Fibroblast of skin of back (primary cell): ENCODE measurements at places on chromosomes 1 and 21.
A peak's percentile ranks its signal among the peaks of the same experiment; 100 is the strongest.

- DNase-seq = no peak
Measured at GRCh38 chr1:174167265-174167803, 8.0 kb downstream of the RABGAP1L start.

DNA sequence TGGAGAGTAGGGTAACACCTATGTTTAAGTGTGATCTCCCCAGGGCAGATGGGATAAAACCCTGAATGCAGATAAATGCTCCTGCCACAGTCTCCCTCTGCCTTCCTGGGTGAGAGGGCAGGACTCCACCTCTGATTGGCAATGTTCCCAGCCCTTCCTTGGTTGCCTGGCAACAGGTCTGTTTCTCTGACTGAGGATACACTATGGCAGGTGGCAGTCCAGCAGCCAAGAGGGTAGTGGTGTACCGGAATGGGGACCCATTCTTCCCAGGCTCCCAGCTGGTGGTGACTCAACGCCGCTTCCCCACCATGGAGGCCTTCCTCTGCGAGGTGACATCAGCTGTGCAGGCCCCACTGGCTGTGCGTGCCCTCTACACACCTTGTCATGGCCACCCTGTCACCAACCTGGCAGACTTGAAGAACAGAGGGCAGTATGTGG is at the start of gene DCDC2B:
DCDC2B (plus strand) TSS at position 199 of the 438 bp plus-strand sequence; CDS start at position 204, 5 bp downstream.
- peak; percentile 28 for DNase-seq

DNA sequence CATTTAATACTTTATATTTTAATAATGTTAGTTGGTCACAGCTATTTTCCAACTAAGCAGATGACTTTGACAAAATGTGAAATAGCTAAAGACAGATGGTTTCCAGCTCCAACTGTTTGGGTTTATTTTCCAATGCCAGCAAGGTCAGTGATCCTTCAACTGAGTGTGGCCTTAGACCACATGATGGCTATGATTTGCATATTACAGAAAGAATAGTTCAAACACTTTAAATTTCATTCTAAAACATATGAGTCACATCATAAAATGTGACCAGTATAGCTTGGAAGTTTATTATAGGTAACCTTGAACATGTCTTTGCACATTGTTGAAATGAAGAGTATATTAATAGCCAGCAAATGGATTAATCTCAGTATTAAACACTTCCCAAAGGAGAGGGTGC is 454.0 kb upstream of the C1orf87 start:
- DNase-seq = no peak

GRCh38 chr21:45834821-45835293 is 146.7 kb upstream of the COL6A1 start:
- DNase-seq = no peak

GRCh38 chr1:39216771-39217170 is 12.3 kb downstream of the MACF1 start:
- no peak for DNase-seq

GRCh38 chr1:79519084-79519760 is 512.7 kb upstream of the ADGRL4 start:
- no peak for DNase-seq

DNA sequence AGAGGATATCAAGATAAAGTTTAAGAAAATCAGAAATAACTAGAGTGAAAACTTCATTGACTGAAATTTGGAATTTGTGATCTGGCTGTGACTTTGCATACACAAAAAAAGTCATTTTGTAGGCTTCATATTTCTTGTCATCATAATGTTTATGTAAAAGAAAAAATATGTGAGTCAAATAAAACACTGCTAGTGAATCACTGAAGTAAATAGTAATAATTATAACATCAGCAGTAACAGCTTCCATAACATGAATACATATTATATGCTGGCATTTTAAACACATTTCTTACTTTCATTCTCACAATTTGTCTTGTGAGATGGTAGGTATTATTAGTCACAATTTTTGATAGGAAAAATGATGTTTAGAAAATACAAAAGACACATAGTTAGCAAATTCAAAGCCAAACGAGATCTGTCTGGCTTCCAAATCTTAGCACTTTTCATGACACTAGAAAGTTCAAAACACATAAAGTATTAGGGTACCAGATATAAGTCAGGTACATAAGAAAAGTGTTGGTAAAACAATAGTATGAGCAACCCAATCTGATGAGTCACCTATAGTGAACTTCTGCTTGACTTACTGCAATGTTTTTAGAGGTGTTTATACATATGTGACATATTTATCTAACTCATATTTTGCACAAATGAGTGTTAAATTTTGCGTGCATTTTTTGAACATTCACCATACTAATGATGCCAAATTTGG is 241.0 kb upstream of the SNX7 start:
- DNase-seq = peak; percentile 43

GRCh38 chr21:41825216-41825615 is 53.9 kb downstream of the PRDM15 start:
- no peak for DNase-seq

GRCh38 chr1:43513471-43514173 is 17.1 kb upstream of the PTPRF start:
- DNase-seq = no peak

- DNase-seq = peak; percentile 96
Measured at GRCh38 chr1:4699376-4700301, 45.2 kb downstream of the AJAP1 start.

- no peak for DNase-seq
Measured at GRCh38 chr1:15283526-15283925, 36.5 kb downstream of the FHAD1 start.

DNA sequence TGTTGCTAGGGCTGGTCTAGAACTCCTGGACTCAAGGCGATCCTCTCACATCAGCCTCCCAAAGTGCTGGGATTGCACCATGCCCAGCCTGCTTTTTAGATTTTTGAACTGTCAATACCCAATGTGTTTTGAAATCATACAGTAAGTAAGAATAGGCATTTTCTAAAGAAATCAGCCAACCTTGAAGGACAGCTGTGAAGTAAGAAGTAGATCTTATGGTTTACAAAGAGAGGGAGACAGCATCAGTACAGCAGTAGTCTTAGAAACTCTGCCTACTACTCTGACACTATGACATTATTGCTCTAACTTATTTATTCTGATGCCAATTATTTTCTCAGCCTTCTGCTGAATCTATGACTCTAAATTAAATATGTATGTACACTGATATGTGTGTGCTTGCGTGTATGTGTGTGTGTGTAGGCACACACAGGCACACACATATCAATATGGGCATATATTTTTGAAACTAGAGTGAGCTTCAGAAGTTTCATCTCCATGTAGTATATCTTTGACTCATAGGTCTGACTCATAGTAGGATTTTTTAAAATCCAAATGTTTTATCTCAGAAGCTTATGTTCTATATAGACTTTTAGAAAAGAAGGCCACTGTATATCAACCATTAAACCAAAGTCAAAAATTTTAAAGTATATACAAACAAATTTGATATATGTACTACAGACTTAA is 140.4 kb downstream of the COL24A1 start:
- peak; percentile 39 for DNase-seq
